Thymus (tissue), 14 donors: ENCODE measurements at places on chromosomes 13 and 19. TPM values are rescaled to one million over a fixed set of nuclear protein-coding genes. Genes with fewer than 3 reads are reported as not detected.
A peak's percentile ranks its signal among the peaks of the same experiment; 100 is the strongest.

Gene CD79A
- total RNA-seq: 31.4 TPM

GRCh38 chr19:8505680-8506401 lies 3.4 kb upstream of the PRAM1 start:
- peak; percentile 55 for DNase-seq
- no peaks in the 10 kb centered on the region for H3K27me3 ChIP-seq
- H3K4me1 ChIP-seq: peaks cover 20% of the 10 kb centered on the region
- peak overlapping the region; percentile 51 for H3K27ac ChIP-seq
- H3K4me3 ChIP-seq: peak overlapping the region; percentile 56

- peaks cover 42% of the 10 kb centered on the region for H3K4me1 ChIP-seq
- H3K4me3 ChIP-seq: no peak overlapping the region
- H3K27me3 ChIP-seq: peaks cover 15% of the 10 kb centered on the region
- H3K36me3 ChIP-seq: no peaks in the 10 kb centered on the region
- H3K27ac ChIP-seq: no peak overlapping the region
- no peak for DNase-seq
These were observed 3.1 kb downstream of the MAST3 start for GRCh38 chr19:18100710-18101109.

DNA sequence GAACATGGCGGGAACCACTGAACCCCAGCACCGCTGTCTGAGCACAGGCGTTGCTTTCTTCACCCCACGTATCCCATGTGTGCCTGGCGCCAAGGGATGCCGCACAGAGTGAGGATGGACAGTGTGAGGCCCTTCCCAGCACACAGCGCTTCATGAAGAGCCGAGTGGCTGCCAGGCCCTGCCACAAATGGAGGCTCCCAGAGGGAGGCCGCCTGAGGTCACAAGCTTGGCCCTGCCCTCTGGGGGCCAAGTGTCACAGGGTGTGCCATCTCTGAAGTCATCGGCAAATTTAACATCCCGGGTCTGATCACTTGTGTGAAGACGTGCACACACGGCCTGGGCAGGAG lies 24.4 kb downstream of the MPND start:
- H3K4me1 ChIP-seq: peaks cover 37% of the 10 kb centered on the region
- peaks cover 46% of the 10 kb centered on the region for H3K36me3 ChIP-seq
- H3K27me3 ChIP-seq: no peaks in the 10 kb centered on the region
- peak overlapping the region; percentile 6 for H3K27ac ChIP-seq
- no peak overlapping the region for H3K4me3 ChIP-seq

GRCh38 chr19:45446295-45446694 lies 21.5 kb upstream of the FOSB start:
- H3K4me1 ChIP-seq: peaks cover 37% of the 10 kb centered on the region
- no peak overlapping the region for H3K27ac ChIP-seq
- peak; percentile 62 for DNase-seq
- peaks cover 25% of the 10 kb centered on the region for H3K27me3 ChIP-seq
- H3K36me3 ChIP-seq: no peaks in the 10 kb centered on the region
- H3K4me3 ChIP-seq: no peak overlapping the region
